Vagina (tissue), 2 donors: ENCODE measurements at places on chromosomes 6 and 20.

GRCh38 chr6:108862479-108863191 is 14.4 kb downstream of the ARMC2 start:
- no peak for DNase-seq

- no peak for DNase-seq
These were observed 891.4 kb downstream of the TFAP2A start for GRCh38 chr6:9523462-9523861.

GRCh38 chr6:134630508-134631121 is 312.7 kb upstream of the SGK1 start:
- no peak for DNase-seq

- DNase-seq, result no peak
These were observed 287.5 kb downstream of the LRFN2 start for GRCh38 chr6:40299681-40300080.

DNA sequence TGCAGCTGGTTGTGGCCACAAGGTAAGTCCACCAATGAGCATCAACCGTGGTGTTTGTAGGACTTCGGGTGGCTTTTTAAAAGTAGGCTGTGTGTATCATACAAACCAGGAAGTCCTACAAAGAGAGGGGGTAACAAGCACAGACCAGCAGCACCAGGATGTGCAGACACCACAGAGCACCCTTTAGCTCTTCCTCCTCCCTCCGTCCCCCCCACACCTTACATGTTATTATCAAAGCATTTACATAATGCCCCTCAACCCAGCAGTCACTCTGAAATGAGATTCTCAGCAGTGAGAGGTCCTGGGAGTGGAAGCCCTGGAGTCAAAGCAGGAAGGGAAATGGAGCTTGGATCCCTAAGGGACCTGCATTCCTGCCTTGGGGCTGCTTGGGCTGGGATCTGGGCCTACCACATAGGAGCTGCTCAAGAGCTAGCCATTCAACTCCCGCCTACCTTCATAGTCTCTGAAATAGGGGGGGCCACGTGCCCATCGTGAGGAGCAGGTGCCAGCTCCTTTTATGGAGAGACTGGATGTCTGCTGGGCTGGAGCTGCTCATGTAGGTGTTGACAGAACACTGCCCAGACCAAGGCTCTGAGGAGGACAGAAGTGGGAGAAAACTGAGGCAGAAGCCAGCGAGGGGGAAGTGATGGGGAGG is 90.6 kb downstream of the PSMB1 start:
- no peak for DNase-seq
